ENCODE measurements at places on chromosomes 4 and X. TPM values are rescaled to one million over a fixed set of nuclear protein-coding genes. Genes with fewer than 3 reads are reported as not detected.

The PPP2R2C gene
- total RNA-seq, result 0.24 TPM

The ATP2B3 gene
- not detected for total RNA-seq

The CYTL1 gene
- not detected for total RNA-seq

The UTP3 gene
- total RNA-seq, result 14.3 TPM

The RADX gene
- total RNA-seq, result 3.4 TPM

The F9 gene
- total RNA-seq, result not detected

The MAMLD1 gene
- 1.1 TPM for total RNA-seq

The GPC3 gene
- total RNA-seq, result 0.33 TPM

The TXK gene
- total RNA-seq, result not detected

The XIAP gene
- total RNA-seq, result 23.3 TPM

The TCEANC gene
- total RNA-seq, result 3.9 TPM

The PPP1R3F gene
- 2.8 TPM for total RNA-seq

The CYBB gene
- not detected for total RNA-seq

The DDX53 gene
- not detected for total RNA-seq

The CFP gene
- 0.17 TPM for total RNA-seq

The PARM1 gene
- total RNA-seq, result not detected

The MID1IP1 gene
- 68.0 TPM for total RNA-seq

The PHEX gene
- 2.0 TPM for total RNA-seq

The GAGE2A gene
- not detected for total RNA-seq

The MEPE gene
- not detected for total RNA-seq

The MAGED4 gene
- total RNA-seq, result 1.7 TPM

The TRIM60 gene
- total RNA-seq, result not detected

The USP53 gene
- 62.0 TPM for total RNA-seq

The TEX13D gene
- total RNA-seq, result not detected

The FOXR2 gene
- not detected for total RNA-seq

The DCAF12L2 gene
- total RNA-seq, result not detected

The EXOC1 gene
- 34.0 TPM for total RNA-seq

The FGFBP2 gene
- total RNA-seq, result not detected

The MAPK10 gene
- total RNA-seq, result 10.0 TPM

The NLRP2B gene
- not detected for total RNA-seq

The TECRL gene
- total RNA-seq, result not detected

The NWD2 gene
- total RNA-seq, result not detected

The ADGRL3 gene
- total RNA-seq, result 2.8 TPM

The USP26 gene
- total RNA-seq, result not detected

The C4orf51 gene
- total RNA-seq, result not detected

The ELF4 gene
- total RNA-seq, result 12.3 TPM

The GC gene
- not detected for total RNA-seq

The MAGEB17 gene
- not detected for total RNA-seq

The HTRA3 gene
- 0.17 TPM for total RNA-seq

The PAGE2 gene
- not detected for total RNA-seq

The MAGEA9B gene
- not detected for total RNA-seq

The ZFP92 gene
- 4.3 TPM for total RNA-seq

The NEXMIF gene
- total RNA-seq, result not detected

The FGFR3 gene
- total RNA-seq, result 0.67 TPM

The RNF150 gene
- 5.0 TPM for total RNA-seq

The PNMA3 gene
- not detected for total RNA-seq

The POLA1 gene
- 9.8 TPM for total RNA-seq

The VMA21 gene
- 42.1 TPM for total RNA-seq

The ATP1B4 gene
- total RNA-seq, result not detected

The SPARCL1 gene
- not detected for total RNA-seq

The CTAG2 gene
- total RNA-seq, result not detected

The PRDX4 gene
- total RNA-seq, result 87.9 TPM

The UGT8 gene
- total RNA-seq, result 0.37 TPM

The SYTL4 gene
- 1.0 TPM for total RNA-seq
